ENCODE measurements at places on chromosomes 11 and 22. TPM values are rescaled to one million over a fixed set of nuclear protein-coding genes. Genes with fewer than 3 reads are reported as not detected.

The RASD2 gene
- total RNA-seq = 1.8 TPM

GRCh38 chr11:126102436-126102981 is 39.8 kb upstream of the CDON start:
- DNase-seq = no peak

DNA sequence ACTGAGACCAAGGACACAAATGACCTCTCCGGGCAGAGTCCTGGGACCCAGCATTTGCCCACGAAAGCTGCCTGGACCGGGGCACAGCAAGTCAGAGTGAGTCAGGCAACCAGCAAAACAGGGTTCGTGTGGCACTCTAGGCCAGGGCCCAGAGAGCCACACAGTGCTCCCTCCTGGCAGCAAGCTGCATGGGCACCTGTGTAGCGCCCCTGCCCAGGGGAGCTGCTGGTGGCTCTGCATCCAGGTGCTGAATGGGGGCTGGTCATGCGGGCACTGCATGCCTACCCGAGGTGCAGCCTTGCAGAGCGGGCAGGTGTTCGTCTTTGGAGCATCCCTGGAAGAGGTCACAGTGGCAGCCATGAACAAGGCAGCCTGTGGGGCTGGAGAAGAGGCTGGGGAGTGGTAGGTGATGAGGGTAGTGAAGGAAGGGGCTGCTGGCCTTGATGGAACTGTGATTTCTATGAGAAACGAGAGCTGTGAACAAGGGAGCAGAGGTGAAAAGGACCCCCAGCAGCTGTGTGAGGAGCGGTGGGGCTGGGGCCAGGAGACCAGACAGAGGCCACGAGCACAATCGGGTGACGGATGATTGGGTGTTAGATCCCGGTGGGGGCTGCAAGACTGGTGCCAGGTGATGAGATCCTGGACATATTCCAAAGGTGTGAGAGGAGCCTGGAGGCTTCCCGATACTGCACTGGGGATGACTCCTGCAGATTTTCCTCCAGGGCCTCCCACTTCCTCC is 63.3 kb downstream of the DGCR2 start:
- DNase-seq = no peak

DNA sequence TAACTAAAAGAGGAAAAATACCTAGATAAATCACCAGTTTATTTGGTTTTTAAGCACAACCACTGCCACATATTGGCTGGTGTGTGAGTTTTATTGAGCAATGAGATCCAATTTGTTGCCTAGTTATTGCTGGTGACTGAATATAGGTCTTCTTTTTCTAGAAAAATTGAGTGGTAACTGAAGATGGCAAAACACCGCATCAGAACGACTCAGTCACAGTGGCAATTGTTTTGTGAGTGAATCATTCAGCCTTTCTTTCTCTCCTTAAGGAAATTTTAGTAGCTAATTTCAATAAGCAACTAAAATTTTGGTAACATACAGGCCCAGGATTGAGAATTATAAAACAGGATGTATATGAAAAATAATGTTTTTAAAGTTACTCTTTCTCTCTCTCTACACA is 533.0 kb downstream of the KCNA4 start:
- no peak for DNase-seq

DNA sequence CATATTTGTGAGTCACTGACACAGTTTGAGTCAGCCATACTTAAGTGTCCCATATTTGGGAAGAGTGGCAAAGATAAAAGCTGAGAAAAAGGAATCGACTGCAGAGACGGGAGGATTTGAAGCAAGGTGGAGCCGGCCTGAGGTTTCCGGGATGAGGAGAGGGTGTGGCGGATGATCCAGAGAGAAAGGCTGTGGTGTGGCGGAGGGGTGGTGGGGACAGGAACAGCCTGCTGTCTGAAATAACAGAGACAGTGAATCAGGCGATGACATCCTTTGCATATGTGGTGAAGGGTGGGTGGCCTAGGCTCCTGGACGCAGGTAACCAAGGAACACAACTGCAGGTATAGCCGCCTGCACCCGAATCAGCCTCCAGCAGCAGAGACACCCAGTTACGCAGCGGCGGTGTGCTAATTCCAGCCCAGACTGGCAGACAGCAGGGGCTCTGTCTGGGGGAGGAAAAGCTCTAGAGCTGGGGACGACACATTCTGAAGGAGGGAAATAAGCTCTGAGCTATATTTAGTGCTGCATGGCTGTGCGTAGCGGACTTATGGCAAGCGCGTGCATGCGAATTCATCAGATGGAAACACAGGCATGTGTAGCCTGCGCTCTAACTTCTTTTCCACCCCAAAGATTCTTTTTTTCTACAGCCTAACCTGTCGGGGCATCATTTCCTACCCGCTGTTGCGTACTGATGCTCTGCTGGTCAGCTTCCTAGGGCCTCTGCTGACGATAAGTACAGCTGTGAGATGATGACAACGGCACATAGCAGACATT is 62.7 kb upstream of the BARX2 start:
- no peak for DNase-seq

DNA sequence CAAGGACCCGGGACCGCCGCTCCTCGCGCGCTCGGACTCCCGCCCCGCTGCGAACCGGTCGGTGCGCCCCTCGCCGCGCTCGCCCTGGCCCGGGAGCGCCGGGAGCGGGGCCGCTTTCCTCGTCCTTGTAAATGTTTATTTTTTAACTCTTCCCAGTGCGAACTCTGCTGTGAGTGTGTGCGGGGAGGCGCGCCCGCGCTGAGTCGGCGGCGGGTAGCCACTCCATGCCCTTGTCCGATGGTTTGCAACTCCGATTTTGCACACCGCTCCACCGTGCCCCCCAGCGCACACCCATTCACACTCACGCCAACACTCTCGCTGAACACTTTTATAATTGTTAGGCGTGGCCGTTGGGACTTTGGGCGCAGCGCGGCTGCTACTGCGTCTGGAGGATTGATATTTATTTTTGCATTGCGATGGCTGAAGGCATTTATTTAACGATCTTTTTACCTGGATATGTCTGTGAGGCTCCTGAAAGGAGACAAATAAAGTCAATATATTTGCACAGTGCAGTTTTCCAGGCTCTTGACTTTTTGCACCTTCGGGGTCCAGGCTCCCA is 1.0 kb downstream of the C11orf96 start:
- no peak for DNase-seq

Data from gastrocnemius medialis (tissue), 4 donors.